ENCODE measurements at places on chromosomes 5 and 9. TPM values are rescaled to one million over a fixed set of nuclear protein-coding genes. Genes with fewer than 3 reads are reported as not detected.

HMCN2 gene
- total RNA-seq = not detected

ZNF474 gene
- total RNA-seq = 0.13 TPM

PCDHGA1 gene
- total RNA-seq = 0.51 TPM

SET gene
- total RNA-seq = 170 TPM

DDX4 gene
- not detected for total RNA-seq

FAM221B gene
- total RNA-seq = not detected

CNTFR gene
- not detected for total RNA-seq

GPRIN1 gene
- 7.6 TPM for total RNA-seq

CEL gene
- 0.16 TPM for total RNA-seq

EQTN gene
- total RNA-seq = not detected

ZBED3 gene
- total RNA-seq = 3.3 TPM

RASEF gene
- 2.9 TPM for total RNA-seq

STING1 gene
- total RNA-seq = 60.0 TPM

SLC6A19 gene
- not detected for total RNA-seq

SLC35D2 gene
- 31.6 TPM for total RNA-seq

TAS2R1 gene
- total RNA-seq = not detected

TUT7 gene
- total RNA-seq = 7.8 TPM

CD72 gene
- 0.49 TPM for total RNA-seq

S1PR3 gene
- 7.2 TPM for total RNA-seq

TMOD1 gene
- total RNA-seq = 0.13 TPM

LRRC26 gene
- 0.16 TPM for total RNA-seq

WASHC1 gene
- 4.7 TPM for total RNA-seq

ST8SIA4 gene
- total RNA-seq = 3.8 TPM

GABRA6 gene
- total RNA-seq = not detected

IFNA13 gene
- not detected for total RNA-seq

HAVCR1 gene
- 2.1 TPM for total RNA-seq

FCN1 gene
- not detected for total RNA-seq

ROR2 gene
- total RNA-seq = 0.98 TPM

C5orf34 gene
- total RNA-seq = 0.89 TPM

SLC25A2 gene
- total RNA-seq = not detected

GPR150 gene
- total RNA-seq = under 0.01 TPM

GFPT2 gene
- total RNA-seq = 14.2 TPM

TXNDC8 gene
- not detected for total RNA-seq

IL31RA gene
- total RNA-seq = 1.1 TPM

FREM1 gene
- under 0.01 TPM for total RNA-seq

OLFM1 gene
- total RNA-seq = not detected

NUP155 gene
- 15.5 TPM for total RNA-seq

ARHGEF39 gene
- 0.89 TPM for total RNA-seq

CTSL gene
- 64.7 TPM for total RNA-seq

CARTPT gene
- not detected for total RNA-seq

ACTBL2 gene
- total RNA-seq = 16.5 TPM

ISL1 gene
- not detected for total RNA-seq

GPR21 gene
- not detected for total RNA-seq

DMRT3 gene
- 8.8 TPM for total RNA-seq

LRRC70 gene
- 0.16 TPM for total RNA-seq

AFAP1L1 gene
- total RNA-seq = 9.0 TPM

SGCD gene
- total RNA-seq = 0.76 TPM

SLC25A25 gene
- total RNA-seq = 9.8 TPM

All from mesangial cell (primary cell).